Stimulated activated CD8-positive, alpha-beta memory T cell treated with anti-CD3 and anti-CD28 coated beads, Interleukin-4, amount 100 ng/mL, for 24 hours (primary cell): ENCODE measurements at places on chromosomes 3 and 15.

DNA sequence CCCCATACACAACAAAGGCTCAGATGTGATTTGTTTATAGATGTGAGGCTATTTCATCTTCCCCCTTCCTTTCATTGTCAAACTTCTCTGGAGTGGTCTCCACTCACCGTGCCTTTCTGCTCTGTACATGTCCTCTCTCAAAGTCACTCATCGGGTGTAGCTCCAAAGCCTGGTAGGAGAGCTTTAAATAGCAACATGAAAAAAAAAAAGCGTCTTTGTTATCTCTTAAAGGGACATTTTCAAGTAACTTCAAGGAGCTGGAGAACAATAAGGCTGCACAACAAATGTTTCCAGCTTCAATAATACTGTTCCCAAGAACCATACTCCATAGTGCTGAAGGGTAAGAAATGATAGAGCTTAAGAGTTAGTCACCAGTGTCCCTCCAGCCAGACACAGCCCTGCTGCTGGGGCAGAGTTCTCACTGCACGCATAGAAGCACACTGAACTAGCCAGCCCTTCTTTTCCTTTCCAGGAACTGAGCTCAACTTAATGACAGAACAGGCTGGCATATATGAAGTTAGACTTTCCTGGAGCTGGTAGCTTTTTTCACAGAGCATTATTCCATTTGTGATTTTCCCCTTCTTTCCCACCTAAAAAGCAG is 8.1 kb downstream of the FBXO40 start:
- no peak for DNase-seq

DNA sequence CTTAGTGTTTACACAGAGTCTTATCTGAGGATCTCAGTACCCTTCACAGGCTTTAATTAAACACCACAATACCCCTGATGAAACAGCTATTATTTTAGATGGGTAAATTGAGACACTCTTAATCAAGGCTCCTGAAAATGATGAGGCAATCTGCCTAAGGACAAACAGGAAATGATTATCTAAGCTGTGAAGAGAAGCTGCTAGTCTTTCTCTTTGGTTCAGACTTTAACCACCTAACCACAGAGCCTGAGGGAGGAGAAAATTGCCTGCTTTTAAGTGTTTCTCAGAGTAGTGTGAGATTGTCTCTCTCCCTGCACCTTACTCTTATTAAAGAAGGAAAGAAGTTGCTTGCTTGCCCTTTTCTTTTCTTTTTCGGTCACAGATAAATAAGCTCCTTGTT is 364.3 kb upstream of the ADAMTS9 start:
- DNase-seq = no peak

GRCh38 chr3:156620260-156620659 is 54.1 kb upstream of the TIPARP start:
- no peak for DNase-seq

DNA sequence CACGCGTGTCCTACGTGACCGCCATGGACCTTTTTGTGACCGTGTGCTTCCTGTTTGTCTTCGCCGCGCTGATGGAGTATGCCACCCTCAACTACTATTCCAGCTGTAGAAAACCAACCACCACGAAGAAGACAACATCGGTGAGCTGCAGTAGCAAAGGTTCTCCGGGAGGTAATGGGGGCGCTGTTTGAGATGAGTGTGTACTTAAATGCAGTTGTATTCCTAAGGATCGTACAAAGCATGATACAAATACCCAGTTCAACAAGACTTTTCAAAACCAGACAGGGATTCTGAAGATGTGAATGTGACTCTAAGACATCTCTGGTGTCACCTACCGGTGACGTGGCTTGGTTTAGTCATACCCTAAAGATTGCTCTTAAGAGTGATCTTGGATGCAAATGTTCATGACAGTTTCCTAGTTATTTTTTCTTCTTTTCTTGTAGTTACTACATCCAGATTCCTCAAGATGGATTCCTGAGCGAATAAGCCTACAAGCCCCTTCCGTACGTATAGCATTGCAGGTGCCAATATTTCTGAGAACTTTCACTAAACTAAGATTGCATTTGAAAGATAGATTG is 556.6 kb downstream of the GABRG3 start:
- DNase-seq = no peak

DNA sequence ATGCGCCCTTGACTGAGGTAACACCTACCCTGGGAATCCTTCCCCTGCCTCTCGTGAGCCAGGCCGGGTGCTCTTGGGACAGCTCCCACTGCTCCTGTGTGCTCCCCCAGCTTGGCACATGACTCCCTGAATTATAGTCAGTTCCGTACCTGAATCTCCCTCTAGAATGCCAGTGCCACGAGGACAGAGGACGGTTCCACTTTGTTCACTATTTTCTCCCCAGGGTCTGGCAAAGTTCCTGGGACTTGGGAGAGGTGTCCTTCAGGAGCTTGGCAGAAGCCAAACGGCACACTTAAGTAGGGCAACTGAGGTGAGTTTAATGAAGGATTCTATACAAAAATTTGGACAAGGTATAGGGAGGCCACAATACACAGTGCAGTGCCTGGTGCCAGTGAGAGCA is 9.8 kb downstream of the CCR5AS start:
- DNase-seq = no peak

- no peak for DNase-seq
These were observed 142.3 kb downstream of the VPS8 start for GRCh38 chr3:184954251-184954650.

DNA sequence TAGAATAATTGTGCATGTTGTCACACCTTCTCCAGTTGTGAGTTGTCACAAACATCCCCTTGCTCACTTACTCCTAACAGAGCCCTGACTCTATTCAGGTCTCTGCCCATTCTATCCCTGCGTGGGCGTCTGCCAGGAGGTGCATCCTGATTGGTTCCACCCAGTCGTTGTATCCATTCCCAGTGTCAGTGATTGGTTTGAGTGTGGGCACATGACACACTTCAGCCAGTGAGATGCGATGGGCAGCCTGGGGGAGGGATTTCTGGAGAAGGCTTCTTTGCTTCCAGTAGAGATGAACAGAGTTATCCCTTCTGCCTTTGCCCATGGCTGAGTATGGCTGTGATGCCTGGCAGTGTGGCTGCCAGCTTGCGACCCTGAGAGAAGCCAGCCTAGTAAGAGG is 18.7 kb downstream of the PXYLP1 start:
- DNase-seq = no peak

GRCh38 chr15:49185473-49185872 is 15.4 kb downstream of the GALK2 start:
- no peak for DNase-seq

- DNase-seq = no peak
These were observed 400.0 kb upstream of the PPP2R3A start for GRCh38 chr3:135565546-135565945.

GRCh38 chr15:55518009-55518408 is 10.0 kb upstream of the DNAAF4 start:
- no peak for DNase-seq

DNA sequence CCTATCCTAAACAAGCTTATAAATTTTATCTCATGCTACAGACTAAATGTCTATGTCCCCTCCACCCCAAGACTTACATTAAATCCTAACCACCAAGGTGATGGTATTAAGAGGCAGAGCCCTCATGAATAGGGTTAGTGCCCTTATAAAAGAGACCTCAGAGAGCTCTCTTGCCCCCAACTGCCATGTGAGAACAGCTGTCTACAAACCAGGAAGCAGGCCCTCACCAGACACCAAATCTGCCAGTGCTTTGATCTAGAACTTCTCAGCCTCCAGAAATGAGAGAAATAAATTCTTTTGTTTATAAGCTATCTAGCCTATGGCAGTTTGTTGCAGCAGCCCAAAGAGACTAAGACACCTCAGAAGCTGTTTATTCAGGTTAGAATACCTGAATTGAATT is 58.5 kb downstream of the TP53BP1 start:
- DNase-seq = no peak

- no peak for DNase-seq
These were observed 96.8 kb downstream of the CHDH start for GRCh38 chr3:53749448-53749847.

DNA sequence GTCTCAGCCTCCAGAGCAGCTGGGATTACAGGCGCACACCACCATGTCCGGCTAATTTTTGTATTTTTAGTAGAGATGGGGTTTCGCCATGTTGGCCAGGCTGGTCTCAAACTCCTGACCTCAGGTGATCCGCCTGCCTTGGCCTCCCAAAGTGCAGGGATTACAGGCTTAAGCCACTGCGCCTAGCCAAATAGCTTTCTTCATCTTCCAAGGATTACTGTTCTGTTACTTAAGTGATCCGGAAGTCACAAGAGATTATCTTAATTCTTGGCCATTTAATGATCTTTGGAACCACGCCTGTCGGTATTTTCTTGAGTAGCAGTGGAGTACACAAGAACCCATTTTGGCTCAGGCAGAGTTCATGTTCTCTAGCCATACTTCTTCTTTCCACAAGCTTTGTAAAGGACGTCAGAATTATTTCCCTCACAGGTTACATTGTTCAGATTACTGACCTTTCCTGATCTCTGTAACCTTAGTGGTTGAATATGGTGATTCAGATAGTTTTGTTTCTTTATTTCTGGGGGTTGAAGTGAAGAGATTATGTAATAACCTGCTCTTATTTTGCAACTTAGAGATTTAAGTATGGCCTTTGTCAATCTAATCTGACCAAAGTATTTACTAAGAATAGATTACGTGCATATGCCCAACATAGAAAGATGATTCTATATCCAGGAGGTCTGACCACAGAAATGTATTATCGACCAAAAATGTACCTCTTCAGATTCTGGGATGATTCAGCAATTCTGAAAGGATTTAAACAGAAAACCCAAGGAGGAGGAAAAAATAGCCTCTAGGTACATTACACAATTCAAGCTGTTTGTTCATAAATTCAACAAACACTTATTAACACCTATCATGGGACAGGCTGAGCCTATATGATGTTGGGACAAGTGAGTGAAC is 132.2 kb downstream of the GREM1 start:
- no peak for DNase-seq

DNA sequence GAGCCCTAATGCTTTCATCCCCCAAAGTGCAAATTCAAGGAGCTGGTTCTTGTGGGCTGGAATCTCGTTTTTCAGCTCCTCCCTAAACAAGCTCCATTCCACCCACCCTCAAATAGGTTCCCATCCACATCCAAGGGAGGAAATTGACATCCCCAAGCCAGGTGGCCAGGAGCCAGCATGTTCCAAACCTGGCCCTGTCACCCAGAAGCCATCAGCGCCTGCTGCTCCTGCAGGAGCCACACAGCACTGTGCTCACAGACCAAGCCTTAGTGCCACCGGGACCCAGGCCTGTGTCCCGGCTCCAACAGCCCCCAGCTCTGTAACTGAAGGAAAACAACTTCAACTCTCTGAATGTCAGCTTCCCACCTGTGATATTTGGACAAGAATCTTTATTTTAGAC is 263.6 kb downstream of the UACA start:
- DNase-seq = no peak

DNA sequence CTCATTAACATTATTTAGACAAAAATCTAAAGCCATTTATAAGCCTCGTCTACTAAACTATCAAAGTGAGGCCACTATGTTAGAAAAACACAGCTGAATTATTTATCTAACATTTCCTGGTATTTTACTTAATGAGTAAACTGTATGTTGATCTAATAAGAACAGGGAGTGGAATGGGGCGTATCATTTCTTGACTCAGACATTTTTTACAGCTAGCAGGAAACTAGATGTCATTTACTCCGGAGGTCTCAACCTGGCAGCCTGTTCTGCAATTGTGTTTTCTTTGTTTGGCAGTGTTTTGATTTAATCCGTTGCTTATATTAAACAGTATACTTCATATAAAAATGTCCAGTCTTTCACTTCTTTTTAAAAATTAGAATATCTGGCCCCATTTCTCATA is 79.1 kb upstream of the ABI3BP start:
- DNase-seq = no peak

- DNase-seq = no peak
These were observed 19.0 kb downstream of the MRAS start for GRCh38 chr3:138367326-138367850.

- DNase-seq = no peak
These were observed 372.2 kb upstream of the SGO1 start for GRCh38 chr3:20558161-20558560.
